ENCODE measurements at places on chromosomes 7 and 10. TPM values are rescaled to one million over a fixed set of nuclear protein-coding genes. Genes with fewer than 3 reads are reported as not detected.
A peak's percentile ranks its signal among the peaks of the same experiment; 100 is the strongest.

- H3K4me1 ChIP-seq: no peaks in the 10 kb centered on the region
- no peaks in the 10 kb centered on the region for H3K36me3 ChIP-seq
- H3K27ac ChIP-seq: no peak overlapping the region
- H3K4me3 ChIP-seq: no peak overlapping the region
Measured at GRCh38 chr10:118541718-118542117, 53.7 kb downstream of the PRLHR start.

- H3K4me1 ChIP-seq: no peaks in the 10 kb centered on the region
- H3K27me3 ChIP-seq: peaks cover 6% of the 10 kb centered on the region
- no peak overlapping the region for H3K27ac ChIP-seq
- H3K4me3 ChIP-seq: no peak overlapping the region
- no peak for DNase-seq
Measured at GRCh38 chr7:43742692-43743091, 13.4 kb upstream of the COA1 start.

DNA sequence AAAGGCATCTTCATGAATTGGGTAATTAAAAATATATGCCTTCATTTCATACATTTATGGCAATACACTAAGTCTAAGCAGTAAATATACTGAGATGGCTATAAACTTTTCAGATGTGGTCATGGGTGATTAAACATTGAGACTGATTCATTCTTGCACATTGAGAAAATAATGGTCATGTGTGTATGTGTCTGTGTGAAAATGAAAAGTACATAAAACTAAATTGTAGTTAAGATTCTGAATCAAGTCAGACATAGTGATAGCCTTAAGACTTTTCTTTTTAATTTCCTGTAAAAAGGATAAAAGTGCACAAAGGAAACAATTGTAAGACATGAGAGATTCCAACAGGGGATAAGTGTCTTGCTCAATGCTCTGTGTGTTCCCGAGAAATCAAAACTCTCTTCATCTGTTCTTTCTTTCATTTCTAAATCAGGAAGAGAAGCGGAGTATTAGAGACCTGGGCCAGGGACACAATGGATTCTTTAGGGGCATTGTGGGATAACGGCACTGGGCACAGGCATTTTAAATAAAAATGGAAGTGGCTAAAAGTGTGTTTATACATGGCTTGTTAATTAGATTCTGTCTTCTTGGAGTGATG is 69.8 kb upstream of the AGR3 start:
- no peak overlapping the region for H3K4me3 ChIP-seq
- H3K27me3 ChIP-seq: no peaks in the 10 kb centered on the region
- H3K36me3 ChIP-seq: peaks cover 8% of the 10 kb centered on the region
- no peak for DNase-seq
- no peak overlapping the region for H3K27ac ChIP-seq

DNA sequence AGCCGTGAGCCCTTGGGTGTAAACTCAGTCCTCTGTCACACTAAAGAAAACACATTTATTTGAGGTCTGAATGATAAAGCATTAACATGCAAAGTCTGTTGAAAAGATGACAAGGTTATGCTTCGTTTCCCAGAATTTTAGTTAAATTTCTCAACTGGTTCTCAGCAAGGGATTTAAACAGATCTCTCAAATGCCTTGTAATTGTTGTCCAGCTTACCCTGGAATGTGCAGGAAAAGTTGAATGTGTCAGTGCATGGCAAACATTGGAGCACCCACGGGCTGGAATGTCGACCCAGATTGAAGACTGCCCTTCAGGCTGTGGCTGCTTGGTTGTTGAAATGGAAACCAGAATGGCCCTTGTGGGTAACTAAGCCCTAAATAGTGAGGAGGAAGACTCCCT is 191.8 kb downstream of the TRIL start:
- peaks cover 6% of the 10 kb centered on the region for H3K27me3 ChIP-seq
- H3K36me3 ChIP-seq: no peaks in the 10 kb centered on the region
- no peak overlapping the region for H3K4me3 ChIP-seq
- DNase-seq: no peak
- H3K4me1 ChIP-seq: no peaks in the 10 kb centered on the region
- H3K27ac ChIP-seq: no peak overlapping the region

DNA sequence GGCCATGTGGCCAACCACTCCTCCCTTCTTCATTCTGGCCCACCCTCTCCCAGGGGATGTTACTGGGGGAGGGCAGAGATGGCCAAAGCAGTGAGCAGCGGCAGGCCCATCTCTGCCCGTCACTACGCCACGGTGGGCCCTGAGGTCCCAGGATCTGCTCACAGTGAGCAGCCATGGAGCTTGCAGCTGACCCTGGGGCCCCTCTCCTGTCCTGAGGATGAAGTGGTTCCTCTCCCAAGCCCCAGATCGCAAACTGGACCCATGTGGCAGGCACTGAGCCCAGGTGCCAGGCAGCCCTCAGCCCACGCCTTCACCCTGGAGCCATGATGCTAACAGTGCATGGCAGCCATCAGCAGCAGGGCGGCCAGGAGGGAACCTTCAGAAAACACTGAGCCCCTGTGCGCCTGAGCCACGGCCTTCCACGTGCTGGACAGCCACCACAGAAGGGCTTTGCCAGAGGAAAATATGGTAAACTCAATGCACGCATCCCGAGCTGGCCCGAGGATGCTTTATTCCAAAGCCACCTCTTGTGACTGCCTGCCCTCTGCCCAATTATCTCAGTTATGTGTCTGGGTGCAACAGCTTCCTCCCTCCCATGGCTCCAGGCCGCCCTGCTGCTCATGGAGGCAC is 485.7 kb downstream of the PTPRN2 start:
- no peaks in the 10 kb centered on the region for H3K4me1 ChIP-seq
- H3K4me3 ChIP-seq: no peak overlapping the region
- peaks cover 3% of the 10 kb centered on the region for H3K27me3 ChIP-seq
- no peaks in the 10 kb centered on the region for H3K36me3 ChIP-seq
- DNase-seq: no peak
- no peak overlapping the region for H3K27ac ChIP-seq

- DNase-seq: no peak
- H3K36me3 ChIP-seq: no peaks in the 10 kb centered on the region
- peaks cover 2% of the 10 kb centered on the region for H3K27me3 ChIP-seq
Measured at GRCh38 chr7:141915565-141915964, 634 bp upstream of the OR9A4 start.

GRCh38 chr7:19375976-19376375 is 230.8 kb upstream of the FERD3L start:
- H3K36me3 ChIP-seq: no peaks in the 10 kb centered on the region
- no peaks in the 10 kb centered on the region for H3K4me1 ChIP-seq
- no peaks in the 10 kb centered on the region for H3K27me3 ChIP-seq

- H3K4me1 ChIP-seq: peaks cover 9% of the 10 kb centered on the region
- no peak overlapping the region for H3K27ac ChIP-seq
- no peak for DNase-seq
- no peaks in the 10 kb centered on the region for H3K36me3 ChIP-seq
- H3K27me3 ChIP-seq: peaks cover 4% of the 10 kb centered on the region
Measured at GRCh38 chr7:22267930-22268615, 88.9 kb downstream of the RAPGEF5 start.

DNA sequence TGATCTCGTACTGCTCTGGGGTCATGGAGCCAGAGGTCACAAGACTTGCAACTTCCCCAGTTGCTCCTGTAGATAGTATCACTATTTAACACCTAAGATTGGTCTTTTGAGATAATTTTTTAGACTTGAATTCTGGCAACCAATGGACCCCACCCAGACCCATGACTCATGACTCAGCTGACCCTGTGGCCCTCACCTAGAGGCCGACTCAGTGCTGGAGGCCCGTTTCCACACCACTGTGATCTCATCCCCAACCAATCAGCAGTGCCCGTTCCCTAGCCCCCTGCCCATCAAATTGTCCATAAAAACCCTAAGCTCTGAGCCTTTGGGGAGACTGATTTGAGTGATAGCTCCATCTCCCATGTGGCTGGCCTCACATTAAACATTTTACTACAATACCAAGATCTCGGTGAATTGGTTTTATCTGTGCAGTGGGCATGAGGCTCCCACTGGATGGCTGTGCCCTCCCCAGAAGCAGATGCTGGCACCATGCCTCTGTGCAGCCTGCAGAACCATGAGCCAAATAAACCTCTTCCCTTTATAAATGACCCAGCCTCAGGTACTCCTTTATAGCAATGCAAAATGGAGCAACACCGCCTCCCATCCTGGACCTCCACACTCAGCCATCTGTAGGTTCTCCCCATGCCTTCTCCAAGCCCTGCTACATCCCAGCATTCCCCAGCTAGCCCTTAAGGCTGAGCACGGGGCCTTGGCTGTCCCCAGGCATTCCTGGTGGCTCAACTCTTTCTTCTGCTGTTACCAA is 98.8 kb downstream of the PRKAG2 start:
- no peak overlapping the region for H3K27ac ChIP-seq
- peaks cover 1% of the 10 kb centered on the region for H3K36me3 ChIP-seq
- no peak overlapping the region for H3K4me3 ChIP-seq
- DNase-seq: no peak
- H3K27me3 ChIP-seq: no peaks in the 10 kb centered on the region
- peaks cover 5% of the 10 kb centered on the region for H3K4me1 ChIP-seq

GRCh38 chr7:44393238-44394111 is 68.1 kb upstream of the CAMK2B start:
- H3K27ac ChIP-seq: no peak overlapping the region
- no peak overlapping the region for H3K4me3 ChIP-seq
- no peaks in the 10 kb centered on the region for H3K27me3 ChIP-seq

GRCh38 chr10:89182894-89183293 is 24.2 kb downstream of the CH25H start:
- DNase-seq: peak; percentile 17
- H3K4me1 ChIP-seq: no peaks in the 10 kb centered on the region
- no peak overlapping the region for H3K4me3 ChIP-seq
- no peaks in the 10 kb centered on the region for H3K36me3 ChIP-seq
- H3K27me3 ChIP-seq: peaks cover 12% of the 10 kb centered on the region

DNA sequence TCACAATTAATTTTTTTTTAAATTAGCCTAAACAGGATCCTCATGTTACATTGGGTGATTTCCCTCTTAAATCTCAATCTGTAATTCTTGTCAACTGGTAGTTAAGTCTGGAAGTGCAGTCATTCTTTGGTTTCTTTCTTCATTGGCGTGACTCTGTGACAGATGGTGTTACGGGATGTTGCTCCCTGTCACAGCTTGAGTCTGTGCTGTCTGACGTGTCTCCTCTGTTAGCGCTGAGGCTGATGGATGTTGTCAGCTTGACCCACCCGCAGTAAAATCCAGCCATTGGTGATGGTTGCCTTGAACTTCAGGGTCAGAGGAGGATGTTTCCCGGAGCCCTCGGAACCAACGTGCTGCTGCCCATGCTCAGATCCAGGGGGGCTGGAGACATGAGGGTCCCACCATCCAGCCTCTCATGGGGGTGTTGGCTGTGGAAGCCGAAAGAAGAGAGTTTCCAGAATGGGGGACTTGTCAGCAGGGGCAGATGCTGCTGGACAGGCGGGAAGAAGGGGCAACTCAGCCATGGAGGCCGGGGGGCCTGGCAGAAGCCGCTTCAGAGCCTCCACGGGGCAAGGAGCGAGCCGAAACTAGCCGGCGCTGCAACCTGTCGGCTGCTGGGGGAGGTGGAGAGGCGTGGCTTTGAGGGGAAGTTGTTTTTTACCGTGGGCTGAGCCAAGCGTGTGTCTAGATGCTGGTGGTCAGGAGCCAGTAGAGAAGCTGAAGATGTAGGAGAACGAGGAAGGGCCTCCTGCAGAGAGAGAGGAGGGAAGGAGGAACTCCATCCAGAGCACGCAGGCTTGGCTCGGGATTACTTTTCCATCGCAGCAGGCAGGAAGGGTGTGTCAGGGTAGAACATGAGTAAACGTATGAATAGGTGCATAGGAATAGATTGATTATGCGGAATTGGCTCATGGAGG is 3.5 kb downstream of the SUN1 start:
- peaks cover 18% of the 10 kb centered on the region for H3K36me3 ChIP-seq
- H3K27ac ChIP-seq: peak overlapping the region; percentile 41
- peaks cover 42% of the 10 kb centered on the region for H3K4me1 ChIP-seq
- no peak overlapping the region for H3K4me3 ChIP-seq

The BEND7 gene
- total RNA-seq: not detected

The CC2D2B gene
- not detected for total RNA-seq

The BMPR1A gene
- total RNA-seq: 6.9 TPM

The SPDYE2B gene
- not detected for total RNA-seq

The ATP6V0A4 gene
- not detected for total RNA-seq
